ENCODE measurements at places on chromosomes 12 and 14.
A peak's percentile ranks its signal among the peaks of the same experiment; 100 is the strongest.

DNA sequence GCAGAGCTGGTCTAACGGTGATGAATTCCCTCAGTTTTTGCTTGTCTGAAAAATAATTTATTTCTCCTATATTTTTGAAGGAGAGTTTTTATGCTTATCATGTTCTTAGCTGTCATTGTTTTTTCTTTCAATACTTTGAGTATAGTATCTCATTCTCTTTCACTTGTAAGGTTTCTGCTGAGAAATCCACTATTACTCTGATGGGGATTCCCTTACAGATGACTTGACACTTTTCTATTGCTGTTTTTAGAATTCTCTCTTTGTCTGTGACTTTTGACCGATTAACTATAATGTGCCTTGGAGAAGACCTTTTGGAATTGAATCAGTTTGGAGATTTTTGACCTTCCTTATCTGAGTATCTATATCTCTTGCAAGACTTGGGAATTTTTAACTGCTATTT lies 139.6 kb downstream of the PRKD1 start:
- no peak for DNase-seq

- DNase-seq, result no peak
Observed at GRCh38 chr14:106822905-106823304, 1296.5 kb downstream of the TMEM121 start.

DNA sequence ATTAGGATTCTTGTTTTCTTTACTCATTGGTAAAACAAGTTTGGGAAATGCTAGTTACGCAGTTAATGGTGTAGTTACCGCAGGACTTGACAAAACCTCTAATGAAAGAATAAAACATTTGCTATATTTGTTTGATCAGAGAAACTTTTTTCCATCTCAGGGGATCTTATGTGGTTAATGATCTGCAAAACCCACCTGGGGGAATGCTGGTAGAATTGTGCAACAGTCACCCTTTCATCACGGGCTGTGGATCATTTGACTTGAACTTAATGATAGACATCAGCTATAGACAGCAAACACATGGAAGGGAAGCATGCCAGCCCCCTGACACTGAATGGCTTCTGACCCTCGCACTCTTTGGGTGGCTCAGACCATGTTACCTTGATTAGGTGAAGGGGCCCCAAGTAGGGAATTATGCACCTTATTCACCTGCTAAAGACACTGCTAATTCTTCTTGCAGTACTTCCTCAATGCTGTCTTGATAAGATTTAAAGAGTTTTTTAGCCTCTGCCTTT lies 84.2 kb downstream of the PDE3A start:
- DNase-seq, result no peak

DNA sequence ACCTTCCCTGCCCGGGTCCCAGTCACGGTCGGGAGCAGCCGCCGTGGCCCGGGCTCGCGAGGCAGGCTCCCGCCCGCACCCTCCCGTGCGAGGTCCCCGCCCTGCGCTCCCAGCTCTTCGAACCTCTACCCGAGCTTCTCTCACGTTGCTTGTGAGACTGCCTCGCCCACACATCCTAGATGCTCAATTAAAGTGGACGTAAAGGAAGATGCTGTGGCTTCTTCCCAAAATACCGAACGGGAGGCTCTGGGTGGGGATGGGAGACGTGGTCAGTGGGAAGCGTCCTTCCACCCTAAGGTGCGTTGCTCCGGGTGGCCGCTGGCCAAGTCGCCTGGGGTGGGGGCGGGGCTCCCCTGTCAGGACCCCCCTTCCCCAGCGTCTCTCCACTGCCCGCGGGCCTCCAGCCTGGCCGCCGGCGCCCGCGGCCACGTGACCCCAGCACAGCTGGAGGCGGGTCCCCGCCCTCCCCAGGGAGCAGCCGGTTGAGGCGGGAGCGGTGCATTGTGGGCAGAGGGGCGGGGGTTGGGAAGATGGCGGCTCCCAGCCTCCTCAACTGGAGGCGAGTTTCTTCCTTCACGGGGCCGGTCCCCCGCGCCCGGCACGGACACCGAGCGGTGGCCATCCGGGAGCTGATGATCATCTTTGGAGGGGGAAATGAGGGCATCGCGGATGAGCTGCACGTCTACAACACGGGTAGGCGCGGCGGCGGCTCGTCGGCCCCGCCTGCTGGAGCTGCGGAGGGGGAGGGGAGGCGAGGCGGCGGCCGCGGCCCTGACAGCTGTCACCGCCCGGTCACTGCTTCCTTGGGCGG lies at the start of gene HCFC2:
TSS of gene HCFC2 (plus strand) at position 501 of the 811 bp plus-strand sequence. CDS start at position 531, 30 bp downstream.
- DNase-seq, result peak; percentile 50

- DNase-seq, result no peak
Observed at GRCh38 chr14:91418387-91419043, 895 bp upstream of the CCDC88C start.

DNA sequence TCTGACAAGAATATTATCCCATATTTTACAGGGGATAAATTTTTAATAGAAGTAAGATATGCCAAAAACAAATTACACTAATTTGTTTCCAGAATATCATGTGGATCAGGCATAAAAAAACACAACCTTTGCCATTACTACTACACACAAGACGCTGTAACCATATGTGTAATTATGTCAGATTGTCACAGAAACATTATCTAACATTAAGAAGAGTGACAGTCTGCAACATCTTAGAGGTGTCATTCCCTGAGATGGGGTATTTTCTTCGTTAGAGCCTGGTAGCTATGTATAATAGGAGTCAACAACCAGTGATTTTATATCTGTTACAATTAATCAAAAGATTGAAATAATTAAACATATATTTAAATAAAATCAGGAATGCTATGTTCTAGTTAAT lies 518.9 kb downstream of the RERGL start:
- no peak for DNase-seq

DNA sequence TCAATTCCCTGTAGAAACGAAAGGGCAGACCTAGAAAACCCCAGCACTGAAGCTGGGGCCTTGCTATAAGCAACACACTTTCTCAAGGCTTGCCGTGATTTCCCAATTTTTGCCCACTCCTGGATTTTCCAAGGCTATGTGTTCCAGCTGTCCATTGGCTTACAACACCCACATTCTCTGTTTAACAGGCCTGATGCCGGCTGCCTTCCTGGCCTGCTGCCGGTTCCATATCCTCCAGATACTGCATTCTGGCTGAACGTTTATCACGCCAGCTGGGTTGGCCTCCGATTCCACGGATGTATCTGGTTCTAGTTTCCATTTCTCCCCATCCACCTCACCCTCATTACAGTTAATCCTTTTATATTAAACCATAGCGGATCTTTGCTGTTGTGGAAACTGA lies 2.0 kb upstream of the PCNX1 start:
- DNase-seq, result no peak

- DNase-seq, result peak; percentile 68
Observed at GRCh38 chr14:67816326-67817002, at the start of gene ZFYVE26. ZFYVE26 (minus strand) TSS chr14:67816590; CDS start chr14:67815963, 627 bp downstream.

DNA sequence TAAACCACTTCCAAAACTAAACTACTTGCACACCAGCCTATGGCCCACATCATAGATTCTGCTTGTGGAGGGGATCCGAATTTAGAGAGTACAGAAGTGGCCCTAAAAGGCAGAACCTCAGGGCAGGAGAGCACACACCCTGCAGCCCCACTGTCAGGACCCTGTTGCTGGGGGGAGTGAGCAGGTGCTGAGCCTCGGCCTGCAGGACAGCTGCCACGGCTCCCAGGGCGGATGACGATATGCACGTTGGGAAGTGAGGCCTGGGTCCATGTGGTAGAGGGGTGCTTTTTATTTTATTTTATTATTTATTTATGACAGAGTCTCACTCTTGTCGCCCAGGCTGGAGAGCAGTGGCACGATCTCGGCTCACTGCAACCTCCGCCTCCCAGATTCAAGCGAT lies 73.5 kb downstream of the TNFAIP2 start:
- DNase-seq, result no peak

DNA sequence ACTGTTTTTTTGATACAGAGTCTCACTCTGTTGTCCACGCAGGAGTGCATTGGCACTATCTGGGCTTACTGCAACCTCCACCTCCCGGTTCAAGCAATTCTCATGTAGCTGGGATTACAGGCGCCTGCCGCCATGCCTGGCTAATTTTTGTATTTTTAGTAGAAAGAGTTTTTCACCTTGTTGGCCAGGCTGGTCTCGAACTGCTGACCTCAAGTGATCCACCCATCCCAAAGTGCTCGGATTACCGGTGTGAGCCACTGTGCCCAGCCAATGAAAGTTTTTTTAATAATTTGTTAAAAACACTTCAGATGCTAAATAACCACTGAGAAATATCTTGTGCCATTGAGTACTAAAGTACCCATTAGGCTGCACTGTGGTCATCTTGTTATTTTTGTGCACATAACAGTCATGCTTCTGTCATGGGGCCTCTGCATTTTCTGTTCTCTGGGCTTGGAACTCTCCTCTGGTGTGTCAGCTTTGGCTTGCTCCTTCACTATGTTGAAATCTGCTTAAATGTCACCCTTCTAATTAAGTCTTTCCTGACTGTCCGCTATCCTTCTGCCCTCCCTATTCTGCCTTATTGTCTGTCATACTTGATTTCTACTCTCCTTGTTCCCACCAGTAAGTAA lies 105.1 kb downstream of the KTN1 start:
- DNase-seq, result no peak

DNA sequence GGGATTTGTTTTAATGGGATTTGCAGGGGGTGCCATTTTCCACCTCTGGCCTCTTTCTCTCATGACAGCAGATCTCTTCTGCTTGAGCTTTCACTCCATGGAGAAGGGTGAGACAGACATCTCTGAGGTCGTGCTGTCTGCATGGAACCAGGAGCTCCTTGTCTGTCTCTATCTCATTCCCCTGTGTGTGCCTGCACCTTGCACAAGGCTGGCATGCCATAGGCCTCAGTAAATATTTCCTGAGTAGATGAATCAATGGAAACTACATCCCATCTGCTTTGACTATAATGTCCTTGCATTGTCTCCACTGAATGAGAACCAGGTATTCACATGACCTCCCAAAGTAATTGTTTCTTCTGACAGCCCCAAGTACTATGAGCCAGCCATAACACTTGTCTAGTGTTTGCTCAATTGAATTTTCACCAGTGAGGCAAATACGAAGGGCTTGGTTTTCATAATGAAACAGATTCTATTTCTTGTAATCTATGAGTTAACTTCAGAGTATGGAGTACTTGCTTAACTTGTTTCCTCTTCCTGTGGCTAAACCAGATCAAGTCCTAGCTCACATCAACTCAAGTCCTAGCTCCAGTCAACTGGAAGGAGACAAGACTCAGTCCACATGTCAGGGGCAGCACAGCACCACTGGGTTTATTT lies 32.3 kb downstream of the KCNK13 start:
- no peak for DNase-seq

GRCh38 chr12:91040096-91040755 lies 17.6 kb downstream of the KERA start:
- DNase-seq, result no peak

- DNase-seq, result no peak
Observed at GRCh38 chr12:118428643-118429042, 52.3 kb downstream of the SUDS3 start.

DNA sequence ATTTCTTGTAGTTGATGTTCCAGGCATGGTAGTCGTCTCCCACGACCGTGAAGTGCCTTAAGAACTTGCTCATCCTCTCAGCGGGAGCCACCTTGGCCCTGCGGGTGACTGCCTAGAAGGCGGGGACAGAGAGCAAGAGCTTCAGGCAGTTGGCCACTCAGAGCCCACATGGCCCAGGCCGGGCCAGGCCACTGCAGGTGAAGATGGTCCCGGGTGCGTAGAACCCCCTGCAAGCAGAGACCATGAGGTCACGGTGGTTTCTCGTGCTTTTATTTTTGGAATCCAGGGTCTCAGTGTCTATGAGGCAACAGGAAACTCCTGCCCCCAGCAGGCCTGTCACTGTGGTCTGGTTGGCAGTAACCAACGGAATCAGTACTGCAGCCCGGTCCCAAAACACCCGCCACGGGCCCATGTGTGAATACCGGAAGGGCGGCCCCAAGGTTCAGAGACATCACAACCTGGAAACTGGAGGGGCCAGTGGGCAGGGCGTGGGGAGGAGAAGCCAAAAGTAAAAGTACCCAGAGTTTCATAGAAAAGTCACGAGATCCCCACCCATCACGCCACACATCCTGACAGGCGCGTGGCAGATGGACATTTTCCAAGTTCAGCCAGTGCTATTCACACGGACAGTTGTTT lies 27.5 kb downstream of the HVCN1 start:
- DNase-seq, result no peak

DNA sequence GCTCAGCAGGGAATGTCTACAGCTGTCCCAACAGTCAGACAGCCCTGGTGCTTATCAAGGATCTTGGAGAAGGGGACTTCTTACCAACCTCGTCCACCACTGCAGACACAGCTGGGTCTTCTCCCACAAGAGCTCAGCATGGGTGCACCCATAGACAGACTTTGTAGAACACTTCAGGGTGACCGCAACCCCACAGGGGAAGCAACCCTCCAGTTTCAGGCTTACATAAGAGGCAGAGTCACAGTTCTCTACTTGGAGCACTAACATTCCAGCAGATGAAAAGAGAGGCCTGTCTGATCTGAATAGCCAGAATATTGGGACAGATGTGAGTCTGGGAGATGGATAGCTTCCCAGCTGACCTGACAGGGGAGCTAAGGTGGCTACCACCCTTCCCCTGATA lies 3.5 kb upstream of the CLEC1A start:
- no peak for DNase-seq

GRCh38 chr14:71536015-71536740 lies 396.1 kb upstream of the RGS6 start:
- no peak for DNase-seq

DNA sequence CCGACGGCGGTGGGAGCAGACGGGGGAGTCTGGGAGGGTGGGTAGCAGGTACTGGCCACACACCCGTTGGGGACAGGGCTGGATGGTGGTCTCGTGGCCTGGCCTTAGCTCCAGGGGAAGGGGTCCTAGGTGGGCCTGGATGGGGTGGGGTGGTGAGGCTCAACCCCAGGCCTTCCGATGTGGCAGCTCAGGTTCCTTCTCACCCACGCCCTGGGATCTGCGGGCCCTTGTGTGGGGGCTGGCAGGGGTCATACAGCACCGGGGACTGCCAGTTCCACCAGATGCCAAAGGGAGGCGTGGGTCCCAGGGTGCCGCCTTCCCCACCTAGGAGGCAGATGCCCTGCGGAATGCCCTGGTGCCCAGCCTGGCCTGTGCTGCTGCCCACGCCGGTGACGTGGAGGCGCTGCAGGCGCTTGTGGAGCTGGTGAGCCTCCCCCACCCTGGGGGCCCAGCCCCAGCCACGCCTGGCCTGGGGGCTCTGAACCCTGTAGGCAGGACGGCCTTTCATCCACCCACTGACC lies 21.0 kb downstream of the ASPG start:
- no peak for DNase-seq

DNA sequence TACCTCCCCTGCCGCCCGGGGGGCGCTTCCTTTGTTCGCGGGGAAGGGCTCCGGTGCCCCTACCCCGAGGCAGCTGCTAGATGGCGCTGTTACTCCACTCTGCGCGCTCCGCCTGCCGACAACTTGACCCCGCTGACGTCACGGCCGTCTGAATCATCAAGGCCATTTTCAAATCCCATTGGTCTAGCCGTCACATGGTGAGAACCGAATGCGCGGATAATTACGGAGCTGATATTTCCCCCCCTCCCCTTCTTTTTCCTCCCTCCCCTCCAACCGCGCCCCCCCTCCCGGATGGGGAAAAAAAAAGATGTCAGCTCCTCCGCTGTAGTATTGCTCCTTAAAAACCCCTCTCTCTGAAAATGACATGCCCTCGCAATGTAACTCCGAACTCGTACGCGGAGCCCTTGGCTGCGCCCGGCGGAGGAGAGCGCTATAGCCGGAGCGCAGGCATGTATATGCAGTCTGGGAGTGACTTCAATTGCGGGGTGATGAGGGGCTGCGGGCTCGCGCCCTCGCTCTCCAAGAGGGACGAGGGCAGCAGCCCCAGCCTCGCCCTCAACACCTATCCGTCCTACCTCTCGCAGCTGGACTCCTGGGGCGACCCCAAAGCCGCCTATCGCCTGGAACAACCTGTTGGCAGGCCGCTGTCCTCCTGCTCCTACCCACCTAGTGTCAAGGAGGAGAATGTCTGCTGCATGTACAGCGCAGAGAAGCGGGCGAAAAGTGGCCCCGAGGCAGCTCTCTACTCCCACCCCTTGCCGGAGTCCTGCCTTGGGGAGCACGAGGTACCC lies at the start of gene HOXC10:
TSS of gene HOXC10 (plus strand) at position 246 of the 791 bp plus-strand sequence. CDS start at position 360, 114 bp downstream.
- DNase-seq, result peak; percentile 6
